ENCODE measurements at places on chromosomes 3 and 15.

- no peak for DNase-seq
These were observed 44.1 kb upstream of the P2RY1 start for GRCh38 chr3:152790651-152791387.

DNA sequence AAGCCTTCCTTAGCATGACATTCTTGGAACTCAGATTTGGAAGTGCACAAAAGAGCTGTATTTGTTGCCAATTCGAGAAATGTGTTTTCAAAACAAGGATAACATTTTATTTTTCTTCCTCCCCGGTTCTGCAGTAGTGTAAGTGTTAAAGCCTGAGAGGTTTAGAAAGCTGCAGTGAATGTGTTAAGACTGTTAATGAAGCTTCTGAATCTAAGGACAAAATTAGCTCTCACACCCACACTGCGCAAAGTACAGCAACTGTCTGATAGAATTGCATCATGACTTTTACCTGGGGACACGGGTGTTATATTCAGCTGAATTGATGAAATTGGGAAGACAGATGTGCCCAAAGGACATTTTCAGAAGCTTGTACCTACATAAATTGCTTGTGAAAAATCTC is 344.4 kb downstream of the CADM2 start:
- no peak for DNase-seq

DNA sequence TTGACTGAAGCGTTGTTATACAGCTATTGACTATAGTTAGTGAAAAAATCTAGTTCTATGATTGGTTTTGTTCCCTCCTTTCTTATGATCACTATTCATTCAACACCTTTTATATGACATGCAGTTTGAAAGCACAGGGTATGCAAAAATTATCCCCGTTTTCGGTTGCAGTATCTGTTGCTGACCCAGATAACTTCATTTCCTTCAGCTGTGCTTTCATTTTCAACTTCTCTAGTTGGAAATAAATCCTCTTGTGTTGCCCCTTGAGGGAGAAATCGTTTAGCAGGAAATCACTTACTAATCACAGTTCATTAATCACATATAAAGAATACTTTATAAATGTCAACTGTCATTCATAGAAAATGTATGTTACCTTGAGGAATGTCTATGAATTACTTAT is 55.1 kb downstream of the MBNL1 start:
- no peak for DNase-seq

- peak; percentile 64 for DNase-seq
These were observed 17.5 kb upstream of the GASK1A start for GRCh38 chr3:42961633-42962032.

DNA sequence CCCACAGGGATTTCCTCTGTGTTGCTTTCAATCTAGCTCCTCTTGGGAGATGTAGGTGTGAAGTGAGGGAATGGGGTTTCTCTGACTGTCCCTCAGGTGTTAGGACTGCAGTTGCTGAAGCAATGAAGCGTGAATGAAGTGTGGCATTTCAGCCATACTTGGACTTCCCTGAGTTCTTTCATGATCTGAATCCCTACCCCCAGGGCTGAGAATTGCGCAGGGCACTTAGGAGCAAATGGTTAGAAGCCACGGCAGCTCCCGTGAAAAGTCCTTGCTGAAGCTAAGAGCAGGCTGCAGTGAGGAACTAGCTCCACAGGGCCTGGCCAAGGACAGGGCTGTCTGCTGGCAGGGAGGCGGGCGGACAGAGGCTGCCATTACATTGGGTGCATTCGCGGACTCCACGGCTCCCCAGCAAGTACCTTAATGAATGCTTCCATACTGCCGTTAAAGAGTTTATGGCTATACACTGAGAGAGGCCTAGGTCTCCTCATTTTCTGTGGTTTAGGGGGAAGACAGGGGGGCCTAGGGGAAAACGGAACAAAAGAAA is 69.0 kb upstream of the RAD18 start:
- DNase-seq: peak; percentile 76

DNA sequence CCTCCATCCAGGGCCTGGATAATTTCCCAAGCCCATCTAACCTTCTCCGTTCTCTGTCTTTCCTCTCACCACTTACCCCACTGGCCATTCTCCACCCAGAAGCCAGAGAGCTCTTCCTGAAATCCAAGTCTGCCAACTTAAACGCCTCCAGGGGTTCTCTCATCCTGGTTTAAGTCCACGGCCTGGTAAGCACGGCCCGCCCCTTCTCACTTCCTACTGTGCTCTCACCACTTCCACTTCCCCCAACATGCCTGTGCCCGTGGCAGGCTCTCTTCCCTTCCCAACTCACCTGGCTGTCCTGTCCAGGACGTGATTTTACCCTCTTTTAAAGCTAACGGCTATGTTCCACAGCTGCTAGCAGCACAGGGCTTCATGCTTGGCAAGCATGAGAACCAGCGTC is 1.7 kb upstream of the CX3CR1 start:
- no peak for DNase-seq

DNA sequence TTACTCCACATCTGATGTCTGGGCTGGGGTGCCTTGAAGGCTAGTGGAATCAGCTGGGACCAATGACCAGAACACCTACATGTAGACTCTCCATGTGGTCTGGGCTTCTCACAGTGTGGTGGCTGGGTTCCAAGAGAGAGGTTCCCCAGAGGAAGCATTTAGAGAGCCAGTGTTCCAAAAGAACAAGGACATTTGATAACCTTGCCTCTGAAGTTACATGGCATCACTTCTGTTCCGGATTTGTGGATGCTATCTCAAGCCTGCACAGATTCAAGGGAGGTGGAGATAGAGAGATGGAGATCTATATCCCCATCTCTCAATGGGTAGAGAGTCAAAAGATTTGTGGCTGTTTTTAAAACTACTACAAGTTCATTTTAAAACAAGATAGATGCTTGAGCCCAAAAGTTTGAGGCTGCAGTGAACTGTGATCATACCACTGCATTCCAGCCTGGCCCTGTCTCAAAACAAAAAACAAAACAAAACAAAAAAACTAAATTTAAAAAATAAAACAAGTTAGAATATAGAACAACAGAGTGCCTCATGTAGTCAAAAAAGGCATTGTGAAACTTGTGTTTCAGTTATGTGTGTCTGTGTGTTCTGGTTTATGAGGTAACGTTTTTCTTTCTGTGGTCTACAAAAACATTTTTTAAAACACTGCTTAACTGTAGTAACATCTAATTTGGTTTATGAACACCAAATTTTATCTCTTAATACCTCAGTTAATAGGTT is 44.8 kb downstream of the PDE8A start:
- DNase-seq: no peak

GRCh38 chr3:48118322-48118721 is 69.9 kb downstream of the CDC25A start:
- peak; percentile 88 for DNase-seq

DNA sequence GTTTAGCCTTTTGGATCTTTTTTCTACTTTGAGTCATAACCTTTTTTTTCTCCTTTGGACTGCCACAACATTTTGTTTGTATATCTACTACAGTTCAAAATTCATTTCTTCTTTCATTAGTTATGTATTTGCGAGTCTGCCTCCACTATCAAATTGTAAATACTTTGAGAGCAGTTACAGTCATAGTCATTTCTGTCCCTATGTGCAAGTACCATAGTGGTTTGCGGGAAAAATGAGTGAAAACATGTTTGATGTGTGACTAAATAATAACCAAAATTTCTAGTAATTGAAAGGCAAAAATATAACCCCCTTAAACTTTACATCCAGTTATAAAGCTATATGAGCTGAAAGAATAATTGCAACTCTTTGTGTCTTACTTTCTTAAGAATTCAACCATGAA is 45.8 kb upstream of the CCDC50 start:
- no peak for DNase-seq

DNA sequence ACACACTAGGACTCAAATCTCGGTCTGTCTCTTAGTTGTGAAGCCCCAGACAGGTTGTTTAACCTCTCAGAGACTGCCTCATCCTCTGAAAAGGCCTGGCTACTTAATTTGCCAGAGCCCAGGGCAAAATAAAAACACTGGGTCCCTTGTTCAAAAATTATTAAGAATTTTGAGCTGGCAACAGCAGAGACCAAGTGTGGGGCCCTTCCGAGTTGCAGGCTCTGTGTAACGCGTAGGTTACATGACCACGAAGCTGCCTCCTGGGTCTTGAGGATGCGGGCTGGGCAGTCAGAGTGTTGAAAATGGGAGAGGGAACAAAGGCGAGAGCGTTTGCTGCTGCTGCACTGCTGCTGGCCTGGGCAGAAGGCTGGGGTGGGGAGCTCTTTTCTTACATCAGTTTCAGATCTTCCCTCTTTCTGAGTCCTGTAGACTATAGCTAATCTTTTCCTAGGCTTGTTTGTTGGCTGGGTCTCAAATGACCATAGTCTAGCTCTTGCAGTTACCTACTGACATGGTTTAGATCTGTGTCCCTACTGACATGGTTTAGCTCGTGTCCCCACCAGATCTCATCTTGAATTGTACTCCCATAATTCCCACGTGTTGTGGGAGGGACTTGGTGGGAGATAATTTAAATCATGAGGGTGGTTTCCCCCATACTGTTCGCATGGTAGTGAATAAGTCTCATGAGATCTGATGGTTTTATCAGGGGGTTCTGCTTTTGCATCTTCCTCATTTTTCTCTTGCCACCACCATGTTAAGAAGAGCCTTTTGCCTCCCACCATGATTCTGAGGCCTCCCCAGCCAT is 49.9 kb downstream of the CLEC3B start:
- no peak for DNase-seq

- DNase-seq: no peak
These were observed 18.3 kb upstream of the MRPS22 start for GRCh38 chr3:139325551-139325950.

- DNase-seq: no peak
These were observed 44.3 kb downstream of the SH3GL3 start for GRCh38 chr15:83491486-83491885.

GRCh38 chr3:192435241-192435640 is 292.1 kb downstream of the FGF12 start:
- no peak for DNase-seq

GRCh38 chr3:10444511-10444910 is 60.9 kb downstream of the ATP2B2 start:
- no peak for DNase-seq

DNA sequence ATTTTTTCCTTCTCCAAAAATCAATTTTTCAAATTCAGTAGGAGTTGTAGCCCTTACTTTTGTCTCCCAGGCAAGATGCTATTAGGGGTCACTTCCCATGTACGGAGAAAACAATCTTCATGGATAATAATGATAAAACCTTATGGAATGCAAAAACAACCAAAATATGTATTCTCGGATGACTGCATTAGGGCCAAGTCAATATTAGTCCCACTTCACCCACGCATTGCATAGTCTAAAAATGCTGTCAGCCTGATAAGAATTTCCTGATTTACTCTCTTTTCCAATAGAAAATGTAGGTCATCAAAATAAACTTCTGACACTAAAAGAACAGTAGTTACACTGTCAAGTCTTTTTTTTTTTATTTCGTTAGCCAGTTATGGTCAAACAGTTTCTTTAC is 2.7 kb downstream of the VGLL3 start:
- no peak for DNase-seq

DNA sequence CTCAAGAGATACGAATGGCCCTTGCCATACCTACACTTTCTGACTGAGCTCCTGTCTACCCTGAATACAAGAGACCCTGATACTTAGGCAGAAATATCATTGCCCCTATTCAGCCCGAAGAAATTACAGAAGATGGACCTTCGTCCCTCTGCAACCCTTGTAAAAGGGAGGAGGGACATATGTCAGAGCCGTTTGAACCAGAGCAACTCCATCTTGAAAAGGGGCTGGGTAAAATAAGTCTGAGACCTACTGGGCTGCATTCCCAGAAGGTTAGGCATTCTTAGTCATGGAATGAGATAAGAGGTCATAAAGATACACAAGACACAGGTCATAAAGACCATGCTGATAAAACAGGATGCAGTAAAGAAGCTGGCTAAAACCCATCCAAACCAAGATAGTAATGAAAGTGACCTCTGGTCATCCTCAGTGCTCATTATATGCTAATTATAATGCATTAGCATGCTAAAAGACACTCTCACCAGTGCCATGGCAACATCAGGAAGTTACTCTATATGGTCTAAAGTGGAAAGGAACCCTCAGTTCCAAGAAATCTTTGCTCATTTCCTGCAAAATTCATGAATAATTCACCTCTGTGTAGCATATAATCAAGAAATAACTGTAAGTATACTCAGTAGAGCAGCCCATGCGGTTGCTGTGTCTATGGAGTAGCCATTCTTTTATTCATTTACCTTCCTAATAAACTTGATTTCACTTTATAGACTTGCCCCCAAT is 49.7 kb upstream of the GPD1L start:
- peak; percentile 47 for DNase-seq

DNA sequence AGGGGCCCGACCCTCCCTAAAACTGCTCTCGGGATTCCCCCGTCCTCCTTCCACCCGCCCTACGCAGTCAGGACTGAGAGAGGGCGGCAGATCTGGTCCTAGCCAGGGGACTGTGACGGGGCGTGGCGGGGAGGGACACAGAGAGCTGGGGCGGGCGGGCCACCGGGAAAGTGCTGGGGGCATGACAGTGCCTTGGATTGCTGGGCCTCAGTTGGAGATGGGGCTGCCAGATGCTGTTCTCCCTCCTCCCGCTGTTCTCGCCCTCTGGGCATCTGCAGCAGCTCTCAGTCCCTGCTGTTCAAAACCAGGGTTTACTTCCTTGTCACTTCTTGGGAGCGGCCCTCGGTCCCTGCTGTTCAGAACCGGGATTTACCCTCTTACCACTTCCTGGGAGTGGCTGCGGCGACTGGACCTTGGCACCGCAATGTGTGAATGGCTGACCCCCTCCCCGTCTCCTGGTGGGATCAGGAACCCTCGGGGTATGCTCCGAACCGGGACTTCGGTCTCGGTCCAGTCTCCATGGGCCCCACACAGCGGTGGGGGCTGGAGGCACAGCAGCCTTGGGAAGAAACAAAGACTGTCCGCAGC is 1.8 kb upstream of the RPP25 start:
- peak; percentile 83 for DNase-seq

DNA sequence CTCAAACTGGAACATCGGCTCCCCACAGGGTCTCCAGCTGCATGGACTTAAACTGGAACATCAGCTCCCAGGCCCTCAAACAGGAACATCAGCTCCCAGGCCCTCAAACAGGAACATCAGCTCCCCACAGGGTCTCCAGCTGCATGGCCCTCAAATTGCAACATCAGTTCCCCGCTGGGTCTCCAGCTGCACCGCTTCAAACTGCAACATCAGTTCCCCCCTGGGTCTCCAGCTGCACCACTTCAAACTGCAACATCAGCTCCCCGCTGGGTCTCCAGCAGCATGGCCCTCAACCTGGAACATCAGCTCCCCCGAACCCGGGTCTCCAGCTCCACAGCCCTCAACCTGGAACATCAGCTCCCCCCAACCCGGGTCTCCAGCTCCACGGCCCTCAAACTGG is 82.0 kb downstream of the TFRC start:
- DNase-seq: no peak

DNA sequence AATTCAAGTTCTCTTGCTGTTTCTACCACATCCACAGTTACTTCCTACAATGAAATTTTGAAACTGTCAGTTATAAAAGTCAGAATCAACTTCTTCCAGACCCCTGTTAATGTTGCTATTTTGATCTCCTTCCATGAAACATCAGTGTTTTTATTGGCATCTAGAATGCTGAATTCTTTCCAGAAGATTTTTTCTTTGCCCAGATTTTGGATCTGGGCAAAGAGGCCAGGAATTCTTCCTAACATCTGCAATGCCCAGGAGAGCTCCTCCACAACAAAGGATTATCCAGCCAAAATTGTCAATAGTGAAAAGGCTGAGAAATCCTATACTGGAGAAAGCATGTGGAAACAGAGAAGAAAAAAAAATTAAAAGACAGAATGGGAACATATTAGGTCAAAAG is 75.5 kb downstream of the SERPINI1 start:
- DNase-seq: no peak

- DNase-seq: no peak
These were observed 198.6 kb downstream of the KBTBD8 start for GRCh38 chr3:67196677-67197076.

GRCh38 chr15:90009301-90010022 is 8.3 kb downstream of the ZNF710 start:
- no peak for DNase-seq
